ENCODE measurements at places on chromosomes 6 and 20.

- no peak for DNase-seq
Observed at GRCh38 chr20:4936851-4937406, 64.4 kb downstream of the SLC23A2 start.

- DNase-seq, result no peak
Observed at GRCh38 chr20:23459461-23460150, 6.9 kb upstream of the CST11 start.

- no peak for DNase-seq
Observed at GRCh38 chr6:67127041-67127440, 1420.0 kb upstream of the EYS start.

GRCh38 chr6:87922947-87923330 is 124.7 kb upstream of the SPACA1 start:
- DNase-seq, result no peak

DNA sequence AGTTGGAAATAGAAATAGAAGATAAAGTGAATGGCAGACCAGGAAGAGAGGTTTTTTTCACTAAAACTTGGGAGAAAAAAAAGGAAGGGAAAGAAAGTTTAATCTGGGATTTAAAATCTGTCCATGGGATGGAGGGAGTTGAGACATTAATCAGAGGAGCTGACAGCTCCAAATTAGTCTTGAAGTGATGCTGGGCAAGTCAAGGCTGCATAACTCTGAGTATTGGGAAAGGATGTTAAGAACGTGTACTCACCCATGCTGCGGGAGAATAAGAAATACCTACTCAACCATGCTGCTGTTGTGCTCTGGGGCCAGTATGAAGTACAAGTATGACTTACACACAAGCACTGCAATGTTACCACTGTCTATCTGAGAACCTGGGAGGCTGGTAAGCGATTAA is 47.5 kb downstream of the SNRNP48 start:
- peak; percentile 56 for DNase-seq

GRCh38 chr6:3712827-3713665 is 38.5 kb downstream of the PXDC1 start:
- peak; percentile 79 for DNase-seq

GRCh38 chr6:133528566-133528965 is 287.4 kb downstream of the EYA4 start:
- DNase-seq, result no peak

GRCh38 chr6:4901386-4902061 is 102.3 kb downstream of the RPP40 start:
- DNase-seq, result no peak

- no peak for DNase-seq
Observed at GRCh38 chr6:117478853-117479231, 3.6 kb upstream of the DCBLD1 start.

GRCh38 chr6:83490217-83490807 is 22.0 kb upstream of the PRSS35 start:
- DNase-seq, result no peak

- DNase-seq, result no peak
Observed at GRCh38 chr6:10305790-10306415, 109.0 kb downstream of the TFAP2A start.

GRCh38 chr6:17839513-17840223 is 132.9 kb upstream of the NUP153 start:
- no peak for DNase-seq

DNA sequence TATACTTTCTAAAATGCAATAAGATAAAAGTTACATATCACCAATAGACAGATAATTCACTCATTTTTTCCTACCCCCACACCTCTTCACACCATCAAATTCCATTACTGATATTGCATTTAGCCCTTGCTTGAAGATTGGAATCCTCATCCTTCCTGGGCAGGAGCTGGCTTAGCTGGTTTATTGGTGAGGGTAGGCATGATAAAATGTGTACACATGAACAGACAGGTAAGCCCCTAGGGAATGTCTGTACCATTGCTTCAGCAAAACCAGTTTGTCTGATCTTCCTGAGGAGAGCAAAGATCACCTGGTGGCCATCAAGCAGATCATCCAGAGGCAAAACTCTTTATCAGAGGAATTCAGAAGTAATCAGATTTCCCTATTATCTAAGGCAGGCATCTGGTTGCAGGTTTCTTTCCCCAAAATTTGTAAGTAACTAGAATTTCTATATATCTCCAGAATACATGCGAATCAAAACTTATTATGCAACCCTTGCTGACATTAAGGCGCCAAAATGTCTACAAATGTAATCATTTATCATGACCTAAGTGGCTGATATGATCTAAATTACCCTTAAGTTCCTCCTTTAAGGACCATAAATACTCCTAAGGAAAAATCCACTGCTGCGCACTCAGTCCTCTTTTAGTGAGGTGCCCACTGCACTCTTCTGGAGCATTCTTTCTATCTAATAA is 6.6 kb upstream of the FABP7 start:
- no peak for DNase-seq

- peak; percentile 89 for DNase-seq
Observed at GRCh38 chr20:23445596-23446217, 6.2 kb downstream of the CSTL1 start.

- DNase-seq, result no peak
Observed at GRCh38 chr6:84811351-84811750, 47.0 kb upstream of the TBX18 start.

DNA sequence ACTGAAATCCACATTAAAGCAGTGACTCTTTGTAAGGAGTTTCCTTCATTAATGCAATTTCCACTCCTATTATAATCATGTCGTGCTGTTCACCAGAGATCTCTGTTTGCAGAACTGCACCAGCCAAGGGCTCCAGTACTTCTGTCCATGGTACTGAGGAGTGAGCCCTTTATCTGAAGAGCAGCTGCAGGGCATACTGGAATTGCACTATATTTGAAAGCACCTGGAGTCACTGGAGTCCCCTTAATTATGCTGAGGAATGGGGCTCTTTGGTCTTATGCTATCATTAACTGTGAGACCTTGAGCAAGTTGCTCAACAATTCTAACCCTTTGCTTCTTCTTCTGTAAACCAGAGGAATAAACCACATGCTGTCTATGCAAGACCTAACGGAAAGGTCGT is 61.7 kb upstream of the NUP153 start:
- DNase-seq, result peak; percentile 14

- DNase-seq, result peak; percentile 91
Observed at GRCh38 chr6:15962449-15962764, 166.5 kb upstream of the MYLIP start.

GRCh38 chr20:62799459-62799858 is 3.2 kb downstream of the MRGBP start:
- DNase-seq, result no peak

DNA sequence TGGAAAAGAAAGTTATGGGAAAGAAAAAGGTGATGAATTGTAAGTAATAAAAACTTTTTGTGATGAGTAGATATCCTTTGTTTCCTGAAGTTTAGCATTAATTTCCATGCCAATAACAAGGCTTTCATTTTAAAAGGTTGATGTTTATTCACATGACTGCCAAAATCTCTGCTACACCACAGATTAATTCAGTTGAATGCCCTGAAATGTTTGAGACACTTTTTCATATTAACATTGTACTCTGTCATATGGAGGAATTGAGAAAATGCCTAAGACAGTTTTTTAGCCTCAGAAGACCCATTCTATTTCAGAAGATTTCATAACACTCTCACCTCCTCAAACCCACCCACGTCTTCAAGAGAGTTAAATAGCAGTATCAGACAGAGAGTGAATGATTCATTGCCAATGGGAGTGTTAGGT is 115.5 kb downstream of the ADGRG6 start:
- no peak for DNase-seq

GRCh38 chr6:140533526-140533925 is 1159.1 kb upstream of the CITED2 start:
- peak; percentile 72 for DNase-seq

- DNase-seq, result no peak
Observed at GRCh38 chr6:105934708-105935107, 151.4 kb upstream of the PRDM1 start.

- DNase-seq, result peak; percentile 41
Observed at GRCh38 chr6:169044381-169045230, 209.0 kb downstream of the THBS2 start.

DNA sequence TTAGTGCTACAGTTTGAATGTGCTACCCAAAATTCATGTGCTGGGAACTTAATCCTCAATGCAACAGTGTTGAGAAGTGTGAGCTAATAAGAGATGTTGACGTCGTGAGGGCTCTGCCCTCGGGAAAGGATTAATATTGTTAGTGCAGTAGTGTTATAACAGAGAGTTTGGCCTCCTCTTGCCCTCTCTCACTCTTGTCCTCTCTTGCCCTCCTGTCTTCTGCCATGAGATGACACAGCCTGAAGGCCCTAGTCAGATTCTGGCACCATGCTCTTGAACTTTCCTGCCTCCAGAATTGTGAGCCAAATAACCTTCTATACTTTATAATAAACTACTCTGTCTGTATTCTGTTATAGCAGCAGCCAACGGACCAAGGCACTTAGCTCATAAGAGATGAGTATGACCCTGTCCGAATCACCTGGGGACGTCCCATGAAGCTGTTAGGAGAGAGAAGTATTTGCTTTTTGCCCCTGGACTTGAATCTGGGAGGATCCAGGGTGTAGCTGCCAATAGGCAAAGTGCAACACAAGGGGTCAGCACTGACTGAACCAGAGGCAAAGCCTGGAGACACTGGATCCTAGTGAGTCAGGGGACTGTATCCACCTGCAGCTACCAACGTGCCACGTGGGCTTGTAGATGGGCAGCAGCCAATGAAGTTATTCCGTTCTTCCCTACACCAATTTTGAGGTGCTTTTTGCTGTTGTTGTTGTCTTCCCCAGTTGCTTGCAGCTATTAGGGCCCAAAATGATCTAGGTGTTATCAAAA is 233.7 kb downstream of the THBS2 start:
- DNase-seq, result no peak

DNA sequence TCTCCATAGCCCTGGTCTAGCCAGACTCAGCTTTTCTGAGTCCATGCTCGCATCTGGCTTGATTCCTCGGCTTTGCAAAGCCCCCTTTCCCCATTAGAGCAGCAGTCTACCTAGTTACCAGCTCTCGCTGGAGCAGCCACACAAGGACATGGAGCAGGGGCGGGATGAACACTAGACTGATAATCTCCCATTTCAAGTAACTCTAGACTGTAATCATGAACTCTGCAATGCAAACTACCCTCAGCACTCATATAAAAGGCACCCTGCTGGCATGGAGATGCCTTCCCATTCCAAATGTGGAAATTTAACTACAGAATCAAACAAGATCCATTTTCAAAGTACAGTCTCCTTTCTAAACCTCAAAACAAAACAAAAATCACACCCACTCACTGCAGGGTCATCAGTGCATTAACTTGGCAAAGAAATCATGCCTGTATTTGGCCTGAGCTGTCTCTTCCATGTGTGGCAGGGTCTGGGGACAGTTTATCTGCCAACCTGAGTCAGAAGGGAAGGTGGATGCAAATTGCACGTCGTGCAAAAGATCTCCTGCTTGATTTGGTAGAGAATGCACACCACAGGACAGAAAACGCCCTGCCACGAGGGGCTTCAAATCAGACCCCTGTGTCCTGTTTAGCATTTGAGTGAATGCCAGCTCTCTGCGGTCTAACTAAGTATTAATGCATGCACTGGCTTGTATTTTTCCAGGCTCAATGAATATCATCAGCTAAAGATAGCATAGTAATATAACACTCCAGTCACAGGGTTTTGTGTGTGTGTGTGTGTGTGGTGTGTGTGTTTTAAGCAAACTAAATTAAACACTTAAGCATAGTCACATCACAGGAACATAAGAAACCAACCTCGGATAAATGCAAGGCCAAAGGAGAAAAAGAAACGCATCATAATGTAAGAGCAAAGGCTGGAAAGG is 85.3 kb downstream of the MYLK4 start:
- peak; percentile 24 for DNase-seq

- no peak for DNase-seq
Observed at GRCh38 chr6:160007611-160008010, 38.7 kb downstream of the IGF2R start.

DNA sequence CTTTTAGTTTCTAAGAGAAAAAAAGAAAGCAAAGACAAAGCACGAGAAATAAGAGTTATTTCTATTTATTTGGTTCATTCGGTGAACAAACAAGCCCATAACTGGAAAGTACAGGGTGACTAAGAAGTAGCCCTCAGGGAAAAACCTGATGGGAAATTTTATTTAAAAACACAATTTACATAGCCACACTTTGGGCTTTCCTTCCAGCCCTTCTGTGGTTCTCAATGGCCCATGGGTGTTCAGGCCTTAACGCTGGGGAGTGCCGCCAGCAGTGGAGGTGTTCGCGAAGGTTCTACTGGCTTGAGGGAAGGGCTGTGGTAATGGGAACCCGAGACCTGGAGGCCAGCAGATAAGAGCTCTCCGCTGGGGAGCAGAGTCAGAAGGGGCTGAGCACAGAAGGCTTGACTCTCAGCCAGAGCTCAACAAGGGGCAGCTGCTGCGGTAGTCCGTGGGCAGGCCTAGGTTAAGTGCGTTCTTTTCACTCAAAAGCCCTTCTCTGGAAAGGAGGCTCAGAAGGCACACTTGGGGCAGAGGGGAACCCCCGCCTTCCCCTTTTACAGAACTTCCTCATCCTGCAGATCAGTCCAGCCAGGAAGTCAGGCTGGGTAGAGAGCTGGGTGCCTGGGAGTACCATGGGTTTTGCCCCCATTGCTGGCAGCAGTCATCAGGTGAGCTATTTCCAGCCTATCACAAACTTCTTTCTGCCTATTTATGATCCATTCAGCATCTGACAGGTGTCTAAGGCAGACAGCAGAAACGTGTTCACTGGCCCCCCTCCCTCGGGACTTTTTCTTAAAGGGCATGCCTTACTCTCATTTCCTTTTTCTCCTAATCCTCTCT is 8.8 kb upstream of the CD83 start:
- DNase-seq, result no peak

GRCh38 chr6:142469220-142469619 is 167.4 kb downstream of the ADGRG6 start:
- no peak for DNase-seq

- DNase-seq, result no peak
Observed at GRCh38 chr6:46175446-46175845, 4.7 kb upstream of the ENPP5 start.

DNA sequence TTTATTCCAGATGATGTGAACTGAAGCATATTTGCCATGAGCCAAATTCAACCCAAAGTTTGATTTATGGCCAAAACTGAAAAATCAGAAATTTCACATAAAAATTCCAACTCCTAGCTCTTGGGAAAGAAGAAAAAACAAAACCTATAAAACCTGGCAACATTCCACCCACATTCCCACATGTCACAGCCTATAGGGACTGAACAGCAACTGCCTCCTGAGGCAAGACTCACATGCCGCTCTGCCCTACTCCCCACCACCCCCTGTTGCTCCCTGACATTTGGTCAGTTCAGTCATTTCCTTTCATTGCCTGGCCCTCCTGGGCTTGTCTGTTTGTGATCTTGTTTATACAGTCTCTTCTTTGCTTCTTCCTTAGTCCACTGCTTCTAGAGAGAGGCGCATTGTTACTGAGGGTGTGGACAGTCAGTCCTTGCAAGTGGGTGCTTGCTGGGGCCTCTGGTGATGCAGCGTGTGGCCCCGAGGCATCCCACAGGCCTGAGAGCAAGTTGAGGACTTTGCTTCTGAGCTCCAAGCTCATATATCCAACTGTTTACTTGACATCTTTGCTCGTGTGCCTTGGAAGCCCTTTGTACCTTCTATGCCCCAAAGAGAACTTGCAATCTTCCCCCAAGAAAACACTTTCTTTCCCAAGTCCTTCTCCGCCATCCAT is 31.4 kb downstream of the NFATC2 start:
- DNase-seq, result peak; percentile 94
